Thymus (tissue), 14 donors: ENCODE measurements at places on chromosomes 6 and 20. TPM values are rescaled to one million over a fixed set of nuclear protein-coding genes. Genes with fewer than 3 reads are reported as not detected.

UNC93A gene
- total RNA-seq: 2.8 TPM

DNA sequence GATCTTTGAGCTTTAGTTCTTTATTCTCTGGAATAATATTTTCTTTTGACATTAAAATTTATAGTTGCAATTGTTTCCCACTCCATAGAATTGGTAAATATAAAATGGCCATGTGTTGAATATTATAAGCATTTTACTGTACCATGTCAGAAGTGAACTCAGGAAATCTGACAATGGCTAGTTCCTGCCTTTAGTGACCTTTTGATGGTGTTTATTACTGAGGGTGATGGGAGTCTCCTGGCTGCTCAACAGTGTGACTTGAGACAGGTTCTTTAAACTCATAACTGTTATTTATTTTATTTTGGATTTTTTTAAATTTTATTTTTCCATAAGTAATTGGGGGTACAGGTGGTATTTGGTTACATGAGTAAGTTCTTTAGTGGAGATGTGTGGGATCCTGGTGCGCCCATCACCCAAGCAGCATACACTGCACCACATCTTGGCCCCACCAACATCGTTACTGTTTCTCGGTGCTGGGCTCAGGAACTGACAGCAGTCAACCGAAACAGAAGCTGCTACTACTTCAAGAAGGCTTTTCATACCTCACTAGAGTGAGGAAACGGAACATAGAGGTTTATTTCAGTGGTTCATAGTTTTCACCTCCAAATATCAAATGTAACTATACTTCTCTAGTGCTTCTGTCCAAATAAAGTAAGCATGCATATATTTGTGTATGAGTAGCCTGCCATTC, 90.4 kb downstream of the PLEKHG1 start:
- H3K4me3 ChIP-seq: no peak overlapping the region
- no peak for DNase-seq
- no peak overlapping the region for H3K27ac ChIP-seq
- H3K27me3 ChIP-seq: no peaks in the 10 kb centered on the region

DNA sequence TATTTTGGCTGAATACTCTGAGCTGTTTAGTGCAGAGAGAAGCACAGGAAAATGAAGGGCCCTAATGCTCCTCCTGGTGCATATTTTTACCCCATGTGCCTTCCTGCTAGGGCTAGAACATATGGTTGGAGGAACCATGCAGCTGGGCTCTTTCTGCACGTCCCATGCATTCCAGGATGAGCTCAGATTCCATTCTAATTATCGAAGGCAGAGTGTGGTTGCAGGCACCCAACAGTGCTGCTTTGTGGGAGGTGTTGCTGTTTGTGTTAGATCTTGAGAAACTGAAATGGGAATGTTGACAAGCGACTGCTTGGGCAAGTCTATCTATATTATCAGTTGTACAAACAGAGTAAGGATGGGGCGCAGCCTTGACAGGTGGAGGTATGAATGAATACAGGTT, 419.5 kb downstream of the DHX35 start:
- H3K27me3 ChIP-seq: no peaks in the 10 kb centered on the region
- no peak overlapping the region for H3K27ac ChIP-seq
- no peaks in the 10 kb centered on the region for H3K4me1 ChIP-seq
- H3K36me3 ChIP-seq: no peaks in the 10 kb centered on the region
- DNase-seq: no peak
- no peak overlapping the region for H3K4me3 ChIP-seq

DNA sequence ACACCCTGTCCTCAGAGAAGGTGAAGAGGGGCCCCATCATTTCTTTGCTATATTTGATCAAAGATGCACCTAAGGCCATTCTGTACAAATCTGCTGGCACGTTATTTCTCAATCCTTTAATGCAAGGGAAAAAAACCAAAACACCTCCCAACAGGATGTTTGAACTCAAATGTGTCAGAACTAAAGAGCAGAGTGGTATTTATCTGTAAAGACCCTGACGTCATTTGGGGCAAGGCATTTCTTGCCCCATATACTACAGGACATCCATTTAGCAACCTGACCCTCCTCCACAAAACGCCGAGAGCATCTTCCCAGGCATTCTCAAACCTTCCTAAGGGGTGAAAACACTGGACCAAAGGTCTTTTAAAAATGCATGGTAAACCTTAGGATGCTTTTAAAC, 50.8 kb downstream of the ZMYND8 start:
- H3K27me3 ChIP-seq: no peaks in the 10 kb centered on the region
- H3K4me3 ChIP-seq: no peak overlapping the region
- H3K27ac ChIP-seq: no peak overlapping the region
- peaks cover 62% of the 10 kb centered on the region for H3K36me3 ChIP-seq
- no peaks in the 10 kb centered on the region for H3K4me1 ChIP-seq

DNA sequence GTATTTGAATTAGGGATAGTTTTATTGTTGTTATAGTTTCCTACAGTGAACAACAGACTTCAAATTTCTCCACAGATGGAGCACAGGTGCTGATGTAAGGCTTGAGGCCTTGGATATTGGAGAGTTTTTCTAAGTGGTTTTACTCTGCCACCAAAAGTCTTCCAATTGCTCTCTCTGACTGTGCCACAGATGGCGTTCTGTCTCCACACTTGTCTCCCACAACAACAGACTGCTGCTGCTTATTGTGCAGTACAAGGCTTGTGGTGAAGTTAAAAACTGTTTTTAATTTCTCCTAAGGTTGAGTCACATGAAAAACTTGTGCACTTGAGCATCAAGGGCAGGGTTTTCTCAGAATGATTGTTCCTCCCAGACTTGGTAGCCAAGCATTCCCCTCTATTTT, 460.9 kb upstream of the KHDRBS2 start:
- no peak for DNase-seq
- no peak overlapping the region for H3K4me3 ChIP-seq
- no peaks in the 10 kb centered on the region for H3K4me1 ChIP-seq
- no peaks in the 10 kb centered on the region for H3K36me3 ChIP-seq
- H3K27me3 ChIP-seq: no peaks in the 10 kb centered on the region
- H3K27ac ChIP-seq: no peak overlapping the region

PPIL6 gene
- total RNA-seq: 1.3 TPM

DNA sequence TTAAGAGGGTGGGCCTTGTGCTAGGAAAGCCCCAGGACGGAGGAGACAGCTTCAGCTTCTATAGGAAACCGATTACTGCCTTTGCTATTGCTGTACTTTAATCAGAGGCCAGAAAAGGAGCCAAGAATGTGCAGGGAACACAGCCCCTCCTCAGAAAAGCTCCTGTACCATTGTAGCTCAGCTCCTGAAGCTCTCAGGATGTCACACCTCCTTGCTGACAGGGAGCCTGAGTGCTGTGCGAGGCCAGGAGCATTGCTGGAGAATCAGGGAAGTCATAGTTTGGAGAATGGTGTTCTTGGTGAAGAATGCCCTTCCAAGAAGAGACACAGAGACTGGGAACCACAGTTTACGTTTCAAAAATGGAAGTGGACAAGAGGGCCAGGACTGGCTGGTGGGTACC, 46.8 kb downstream of the LYRM2 start:
- no peaks in the 10 kb centered on the region for H3K4me1 ChIP-seq
- no peak overlapping the region for H3K4me3 ChIP-seq
- no peaks in the 10 kb centered on the region for H3K36me3 ChIP-seq

- no peak for DNase-seq
- H3K4me3 ChIP-seq: no peak overlapping the region
- no peaks in the 10 kb centered on the region for H3K4me1 ChIP-seq
- no peaks in the 10 kb centered on the region for H3K36me3 ChIP-seq
- no peaks in the 10 kb centered on the region for H3K27me3 ChIP-seq
- no peak overlapping the region for H3K27ac ChIP-seq
Observed at GRCh38 chr20:3382836-3383235, 24.6 kb downstream of the DNAAF9 start.

CLVS2 gene
- 0.05 TPM for total RNA-seq

GRCh38 chr6:142857796-142858555, 87.0 kb downstream of the HIVEP2 start:
- DNase-seq: no peak
- H3K27me3 ChIP-seq: no peaks in the 10 kb centered on the region
- H3K27ac ChIP-seq: peak overlapping the region; percentile 80
- peaks cover 56% of the 10 kb centered on the region for H3K4me1 ChIP-seq

DNA sequence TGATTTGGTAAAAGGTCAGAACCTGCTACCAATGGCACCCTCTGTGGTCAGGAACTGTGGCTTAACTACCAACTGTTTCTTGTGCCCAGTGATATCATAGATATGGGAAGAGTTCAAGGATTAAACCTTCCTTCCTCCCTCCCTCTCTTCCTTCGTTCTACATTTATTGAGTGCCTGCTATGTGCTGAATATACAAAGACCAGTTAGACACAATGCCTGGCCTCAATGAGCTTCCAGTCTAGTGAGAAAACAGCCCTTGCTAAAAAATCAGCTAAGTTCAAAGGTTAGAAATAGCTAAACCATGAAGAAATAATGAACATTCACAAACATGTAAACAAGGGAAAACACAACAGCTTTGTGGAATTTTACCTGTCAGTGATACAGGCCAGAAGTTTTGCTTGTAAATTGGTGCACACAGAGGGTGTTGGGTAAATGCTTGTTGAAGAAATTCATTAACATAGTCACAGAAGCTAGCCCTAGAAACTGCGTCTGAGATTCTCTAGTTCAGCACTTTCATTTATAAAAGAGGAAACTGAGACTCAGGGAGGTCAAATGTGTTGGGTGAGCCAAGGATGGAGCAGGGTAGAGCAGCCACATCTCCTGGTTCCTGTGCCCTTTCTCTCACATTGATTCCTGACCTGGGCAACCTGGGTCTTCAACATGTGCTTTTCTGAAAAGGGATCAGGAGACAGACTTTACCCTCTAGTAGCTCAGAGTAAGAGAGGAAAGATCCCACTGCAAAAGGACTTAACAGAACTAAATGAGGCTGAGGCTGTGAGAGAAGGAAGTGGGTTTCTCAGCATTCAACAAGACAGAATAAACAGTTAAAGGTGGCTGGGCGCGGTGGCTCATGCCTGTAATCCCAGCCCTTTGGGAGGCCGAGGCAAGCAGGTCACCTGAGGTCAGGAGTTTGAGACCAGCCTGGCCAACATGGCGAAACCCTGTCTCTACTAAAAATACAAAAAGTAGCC, 14.4 kb upstream of the FOXO3 start:
- H3K4me1 ChIP-seq: peaks cover 13% of the 10 kb centered on the region
- H3K27ac ChIP-seq: no peak overlapping the region
- no peaks in the 10 kb centered on the region for H3K36me3 ChIP-seq
- no peak for DNase-seq
- no peak overlapping the region for H3K4me3 ChIP-seq
- no peaks in the 10 kb centered on the region for H3K27me3 ChIP-seq

YWHAB gene
- total RNA-seq: 109 TPM

DNA sequence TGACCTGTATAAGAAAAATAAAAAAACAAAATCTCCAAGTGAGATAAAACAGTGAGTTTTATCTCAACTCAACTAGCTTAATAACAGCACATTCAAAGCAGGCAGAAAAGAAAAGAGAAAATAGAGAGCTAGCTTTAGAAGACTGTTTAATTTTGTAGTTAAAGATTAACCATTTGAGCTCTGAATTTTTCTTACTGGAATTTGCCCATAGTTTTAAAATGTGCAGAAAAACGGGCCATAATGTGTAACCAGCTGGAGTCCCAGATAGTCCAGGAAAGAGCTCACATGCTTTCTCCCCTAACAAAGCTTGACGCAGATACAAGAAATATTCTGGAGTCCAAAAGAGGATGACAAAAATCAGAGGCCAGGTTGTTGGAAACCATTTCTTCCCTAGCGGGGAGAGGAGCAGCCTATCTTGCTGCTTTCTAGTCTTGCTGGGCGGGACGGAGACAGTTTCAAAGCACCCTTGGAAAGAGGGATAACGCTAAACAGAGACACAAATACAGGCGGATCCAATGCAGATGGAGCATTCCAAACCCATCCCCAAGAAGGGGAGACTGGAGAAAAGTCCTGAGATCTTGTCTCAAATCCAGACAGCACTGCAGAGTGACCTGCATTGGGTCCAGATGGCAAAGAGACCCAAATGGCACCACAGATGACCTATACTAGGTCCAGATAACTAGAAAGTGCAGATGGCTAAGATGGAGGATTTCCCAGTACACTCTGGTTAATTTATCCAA, 16.1 kb downstream of the TTK start:
- no peak overlapping the region for H3K27ac ChIP-seq
- no peaks in the 10 kb centered on the region for H3K4me1 ChIP-seq
- H3K27me3 ChIP-seq: no peaks in the 10 kb centered on the region
- H3K36me3 ChIP-seq: peaks cover 58% of the 10 kb centered on the region
- no peak for DNase-seq
- H3K4me3 ChIP-seq: no peak overlapping the region

DNA sequence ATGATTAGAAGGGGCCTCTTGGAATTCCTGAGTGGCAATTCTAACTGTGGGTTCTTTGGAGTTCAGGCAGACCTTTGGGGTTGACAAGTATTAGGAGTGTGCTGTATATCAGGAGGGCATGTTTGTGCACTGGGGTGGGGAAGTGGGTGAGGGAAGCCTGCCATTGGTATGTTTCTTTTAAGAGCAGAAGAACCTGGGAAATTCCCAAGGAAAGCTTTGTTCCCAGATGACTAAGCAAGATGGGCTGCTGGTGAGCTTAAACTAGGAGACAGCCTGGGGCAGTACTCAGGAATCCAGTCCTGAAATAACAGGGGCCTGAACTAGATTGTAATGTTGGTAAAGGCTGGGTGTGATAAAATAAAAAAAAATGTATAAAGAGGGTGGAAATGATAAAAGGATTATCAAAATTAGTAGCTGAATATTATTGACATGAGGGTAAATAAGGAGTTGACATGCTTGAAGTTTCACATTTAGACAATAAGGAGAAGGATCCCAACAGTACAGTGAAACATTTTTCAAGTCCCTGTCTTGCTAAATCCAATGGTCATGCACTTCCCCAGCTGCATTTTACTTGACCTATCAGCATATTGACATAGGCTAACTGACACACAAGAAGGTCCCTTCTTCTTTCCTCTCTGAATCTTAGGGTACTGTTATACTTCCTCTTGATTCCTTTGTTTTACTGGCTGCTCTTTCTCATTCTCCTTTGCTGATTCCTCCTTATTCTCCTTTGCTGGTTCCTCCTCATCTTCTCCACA, 18.4 kb upstream of the IFNGR1 start:
- no peak overlapping the region for H3K4me3 ChIP-seq
- no peak for DNase-seq
- H3K36me3 ChIP-seq: no peaks in the 10 kb centered on the region
- peak overlapping the region; percentile 18 for H3K27ac ChIP-seq
- no peaks in the 10 kb centered on the region for H3K27me3 ChIP-seq

GRCh38 chr20:63563225-63563935, 9.4 kb downstream of the FNDC11 start:
- no peak overlapping the region for H3K27ac ChIP-seq
- H3K27me3 ChIP-seq: peaks cover 14% of the 10 kb centered on the region
- DNase-seq: no peak
- peaks cover 28% of the 10 kb centered on the region for H3K36me3 ChIP-seq
- peaks cover 10% of the 10 kb centered on the region for H3K4me1 ChIP-seq

DNA sequence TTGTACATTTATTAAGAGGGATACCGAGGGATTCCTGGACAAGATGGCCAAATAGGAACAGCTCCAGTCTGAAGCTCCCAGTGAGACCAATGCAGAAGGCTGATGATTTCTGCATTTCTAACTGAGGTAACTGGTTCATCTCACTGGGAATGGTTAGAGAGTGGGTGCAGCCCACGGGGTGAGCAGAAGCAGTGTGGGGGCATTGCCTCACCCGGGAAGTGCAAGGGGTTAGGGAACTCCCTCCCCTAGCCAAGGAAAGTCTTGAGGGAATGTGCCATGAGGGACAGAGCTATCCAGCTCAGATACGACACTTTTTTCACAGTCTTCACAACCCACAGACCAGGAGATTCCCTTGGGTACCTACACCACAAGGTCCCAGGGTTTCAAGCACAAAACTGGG, 10.7 kb upstream of the TAAR2 start:
- DNase-seq: no peak
- H3K27me3 ChIP-seq: no peaks in the 10 kb centered on the region
- H3K27ac ChIP-seq: no peak overlapping the region
- no peak overlapping the region for H3K4me3 ChIP-seq
- no peaks in the 10 kb centered on the region for H3K4me1 ChIP-seq

SLC22A3 gene
- total RNA-seq: 0.28 TPM
